Dermis microvascular lymphatic vessel endothelial cell (primary cell): ENCODE measurements at places on chromosomes 1 and 21.

DNA sequence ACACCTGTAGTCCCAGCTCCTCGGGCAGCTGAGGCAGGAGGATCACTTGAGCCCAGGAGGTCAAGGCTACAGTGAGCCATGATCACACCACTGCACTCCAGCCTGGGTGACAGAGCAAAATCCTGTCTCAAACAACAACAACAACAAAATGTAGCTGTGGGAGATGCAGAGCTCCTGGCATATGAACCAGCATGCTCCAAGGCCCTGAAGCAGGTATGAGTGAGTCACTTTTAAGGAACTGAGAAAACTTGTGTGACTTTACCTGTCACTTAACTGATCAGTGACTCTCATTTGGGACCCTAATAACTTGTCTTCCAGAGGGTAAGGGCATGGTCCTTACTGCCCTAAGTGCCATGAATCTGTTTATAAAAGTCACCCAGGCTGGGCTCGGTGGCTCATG is 19.4 kb upstream of the TMEM222 start:
- DNase-seq = no peak

GRCh38 chr1:15540186-15540585 is 13.5 kb downstream of the DNAJC16 start:
- DNase-seq = no peak

- DNase-seq = no peak
Observed at GRCh38 chr21:19850157-19850556, 1148.1 kb upstream of the NCAM2 start.

DNA sequence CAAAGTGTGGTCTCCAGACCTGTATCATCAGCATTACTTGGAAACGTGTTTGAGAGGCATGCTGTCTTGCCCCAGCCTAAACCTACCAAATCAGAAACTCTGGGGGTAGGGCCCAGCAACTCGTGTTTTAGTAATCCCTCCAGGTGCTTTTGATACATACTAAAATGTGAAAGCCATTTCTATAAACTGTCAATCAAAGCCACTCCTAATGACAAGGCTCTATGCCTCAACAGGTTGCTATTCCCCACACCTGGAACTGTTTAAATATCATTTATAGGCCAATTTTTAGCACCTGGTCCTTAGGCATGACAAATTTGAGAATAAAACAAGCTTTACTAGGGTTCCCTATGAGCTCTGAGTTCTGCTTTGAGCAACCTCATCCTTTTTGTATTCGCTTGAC is 158.7 kb upstream of the NR5A2 start:
- no peak for DNase-seq
